ENCODE measurements at places on chromosomes 7 and 10.

DNA sequence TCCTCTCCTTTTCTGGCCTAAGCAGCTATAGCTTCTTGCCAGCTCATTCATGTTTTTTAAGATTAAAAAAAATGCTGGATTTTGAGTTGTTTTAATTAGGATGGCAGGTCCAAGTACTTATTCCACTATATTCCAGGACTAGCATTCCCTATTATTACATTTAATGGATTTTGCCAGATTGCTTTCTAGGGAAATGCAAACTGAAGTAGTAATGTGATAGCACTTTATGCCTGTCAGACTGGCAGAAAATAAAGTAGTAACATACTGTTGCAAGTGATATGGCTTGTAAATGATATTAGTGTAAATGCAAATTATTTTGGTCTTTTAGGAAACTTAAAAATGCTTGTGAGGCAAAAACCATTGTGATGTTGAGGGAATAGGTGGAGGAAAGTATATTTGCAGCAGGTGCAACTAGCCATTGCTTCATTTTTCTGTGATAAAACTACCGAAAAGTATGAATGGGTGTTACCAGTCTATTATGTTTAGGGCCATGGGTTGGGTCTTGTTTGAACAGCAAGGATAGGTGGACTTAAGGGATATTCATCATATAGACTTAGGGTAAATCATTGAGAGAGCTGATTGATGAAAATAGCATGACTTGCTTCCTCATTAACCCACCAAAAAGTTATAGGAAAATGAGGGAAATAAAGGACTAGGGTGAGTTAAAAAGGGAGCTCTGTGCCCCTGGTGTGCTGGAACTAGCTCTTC lies 19.9 kb downstream of the ZNRF2 start:
- no peak overlapping the region for H3K4me3 ChIP-seq
- H3K4me1 ChIP-seq, result peaks cover 38% of the 10 kb centered on the region
- H3K27me3 ChIP-seq, result no peaks in the 10 kb centered on the region
- H3K27ac ChIP-seq, result no peak overlapping the region

DNA sequence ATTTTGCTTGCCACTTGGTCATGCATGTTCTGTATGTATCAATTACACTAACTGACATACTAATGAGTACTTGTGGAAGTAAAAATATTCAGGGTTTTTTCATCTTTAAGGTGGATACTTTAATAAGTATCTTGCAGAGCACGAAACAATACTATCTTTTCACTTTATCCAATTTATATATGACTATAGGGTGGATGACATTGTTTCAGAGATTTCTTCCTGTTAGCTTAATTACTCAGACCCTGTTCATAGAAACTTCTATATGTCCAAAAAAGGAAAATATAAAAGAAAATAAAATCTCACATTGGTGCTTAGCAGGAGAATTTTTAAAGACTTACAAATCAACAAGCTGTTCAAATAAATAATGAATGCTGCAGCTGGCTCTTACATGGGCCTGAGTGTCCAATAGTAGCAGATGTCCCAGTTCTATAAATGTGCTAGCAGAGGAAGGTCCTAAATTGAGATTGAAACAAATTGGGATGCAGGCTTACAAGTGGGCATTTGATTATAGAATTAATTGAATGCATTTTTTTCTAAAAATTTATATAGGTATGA lies 91.5 kb upstream of the THSD7A start:
- H3K4me1 ChIP-seq, result no peaks in the 10 kb centered on the region
- H3K27me3 ChIP-seq, result no peaks in the 10 kb centered on the region
- DNase-seq, result no peak
- H3K36me3 ChIP-seq, result no peaks in the 10 kb centered on the region
- H3K4me3 ChIP-seq, result no peak overlapping the region
- H3K27ac ChIP-seq, result no peak overlapping the region

GRCh38 chr10:29174389-29174788 lies 114.5 kb upstream of the LYZL1 start:
- H3K4me3 ChIP-seq, result no peak overlapping the region
- no peaks in the 10 kb centered on the region for H3K4me1 ChIP-seq
- H3K27me3 ChIP-seq, result peaks cover 13% of the 10 kb centered on the region
- no peak overlapping the region for H3K27ac ChIP-seq

GRCh38 chr10:96046546-96046945 lies 3.2 kb downstream of the CCNJ start:
- no peak overlapping the region for H3K4me3 ChIP-seq
- H3K27ac ChIP-seq, result no peak overlapping the region
- DNase-seq, result no peak
- no peaks in the 10 kb centered on the region for H3K27me3 ChIP-seq

DNA sequence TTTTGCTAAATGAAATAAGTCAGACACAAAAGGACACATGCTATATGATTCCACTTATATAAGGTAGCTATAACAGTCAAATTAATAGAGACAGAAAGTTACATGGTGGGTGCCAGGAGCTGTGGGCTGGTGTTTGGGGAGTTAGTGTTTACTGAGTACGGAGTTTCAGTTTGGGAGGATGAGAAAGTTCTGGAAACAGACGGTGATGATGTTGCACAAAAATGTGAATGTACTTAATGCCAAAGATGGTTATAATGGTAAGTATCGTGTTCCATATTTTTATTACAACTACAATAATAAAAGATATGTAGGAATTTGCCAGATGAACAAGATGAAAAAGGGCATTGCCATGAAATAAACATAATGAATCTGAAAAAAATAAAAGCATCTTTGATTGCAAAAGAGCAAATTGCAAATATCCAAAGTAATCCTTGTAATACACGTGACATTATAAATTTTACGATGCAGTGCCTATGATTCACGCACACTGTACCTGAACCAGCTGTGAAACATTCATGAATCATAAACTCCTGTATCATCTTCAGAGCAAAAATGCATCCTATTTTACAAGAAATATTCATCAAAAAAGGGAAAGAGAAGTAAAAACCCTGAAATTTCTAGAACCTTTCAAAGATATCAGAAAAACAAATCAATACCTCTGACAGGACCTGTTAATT lies 676.7 kb downstream of the PCDH15 start:
- no peaks in the 10 kb centered on the region for H3K36me3 ChIP-seq
- no peak overlapping the region for H3K4me3 ChIP-seq
- no peaks in the 10 kb centered on the region for H3K4me1 ChIP-seq

GRCh38 chr10:132176623-132177500 lies 9.9 kb upstream of the DPYSL4 start:
- H3K27ac ChIP-seq, result no peak overlapping the region
- peaks cover 3% of the 10 kb centered on the region for H3K36me3 ChIP-seq
- DNase-seq, result no peak
- H3K27me3 ChIP-seq, result peaks cover 46% of the 10 kb centered on the region

- H3K4me3 ChIP-seq, result no peak overlapping the region
- H3K36me3 ChIP-seq, result no peaks in the 10 kb centered on the region
- H3K27me3 ChIP-seq, result peaks cover 40% of the 10 kb centered on the region
Measured at GRCh38 chr10:95454940-95455339, 106.2 kb downstream of the SORBS1 start.

- H3K27ac ChIP-seq, result peak overlapping the region; percentile 27
- H3K27me3 ChIP-seq, result no peaks in the 10 kb centered on the region
- H3K4me1 ChIP-seq, result peaks cover 20% of the 10 kb centered on the region
- no peak overlapping the region for H3K4me3 ChIP-seq
Measured at GRCh38 chr10:86974484-86974883, 6.2 kb downstream of the ADIRF start.

DNA sequence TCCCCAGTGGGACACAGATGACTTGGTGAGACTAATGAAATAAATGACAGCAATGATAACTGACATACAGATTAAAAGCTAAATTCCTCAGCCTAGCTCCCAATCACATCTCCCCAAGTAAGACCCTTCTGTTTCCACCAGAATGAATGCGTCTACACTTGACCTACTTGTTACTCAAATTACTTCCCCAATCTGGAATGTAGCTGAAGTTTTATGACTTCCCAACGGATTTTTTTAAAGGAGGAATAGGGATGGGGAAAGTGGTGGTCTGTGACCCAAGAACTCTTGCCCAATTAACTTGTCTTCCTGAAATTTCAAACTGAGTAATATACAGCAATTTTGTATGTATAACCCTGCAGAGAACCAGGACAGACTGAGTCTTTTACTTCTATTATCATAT lies 9.1 kb downstream of the H2AZ2 start:
- H3K36me3 ChIP-seq, result peaks cover 6% of the 10 kb centered on the region
- DNase-seq, result no peak
- H3K4me3 ChIP-seq, result no peak overlapping the region
- no peaks in the 10 kb centered on the region for H3K27me3 ChIP-seq
- H3K27ac ChIP-seq, result peak overlapping the region; percentile 75

- H3K27me3 ChIP-seq, result peaks cover 73% of the 10 kb centered on the region
- no peak overlapping the region for H3K27ac ChIP-seq
- no peak for DNase-seq
Measured at GRCh38 chr10:103280506-103280905, 3.6 kb downstream of the INA start.

- H3K4me1 ChIP-seq, result peaks cover 21% of the 10 kb centered on the region
- H3K27me3 ChIP-seq, result peaks cover 56% of the 10 kb centered on the region
- no peaks in the 10 kb centered on the region for H3K36me3 ChIP-seq
- H3K4me3 ChIP-seq, result peak overlapping the region; percentile 69
- H3K27ac ChIP-seq, result no peak overlapping the region
Measured at GRCh38 chr10:122460891-122461293, 461 bp upstream of the HTRA1 start.

DNA sequence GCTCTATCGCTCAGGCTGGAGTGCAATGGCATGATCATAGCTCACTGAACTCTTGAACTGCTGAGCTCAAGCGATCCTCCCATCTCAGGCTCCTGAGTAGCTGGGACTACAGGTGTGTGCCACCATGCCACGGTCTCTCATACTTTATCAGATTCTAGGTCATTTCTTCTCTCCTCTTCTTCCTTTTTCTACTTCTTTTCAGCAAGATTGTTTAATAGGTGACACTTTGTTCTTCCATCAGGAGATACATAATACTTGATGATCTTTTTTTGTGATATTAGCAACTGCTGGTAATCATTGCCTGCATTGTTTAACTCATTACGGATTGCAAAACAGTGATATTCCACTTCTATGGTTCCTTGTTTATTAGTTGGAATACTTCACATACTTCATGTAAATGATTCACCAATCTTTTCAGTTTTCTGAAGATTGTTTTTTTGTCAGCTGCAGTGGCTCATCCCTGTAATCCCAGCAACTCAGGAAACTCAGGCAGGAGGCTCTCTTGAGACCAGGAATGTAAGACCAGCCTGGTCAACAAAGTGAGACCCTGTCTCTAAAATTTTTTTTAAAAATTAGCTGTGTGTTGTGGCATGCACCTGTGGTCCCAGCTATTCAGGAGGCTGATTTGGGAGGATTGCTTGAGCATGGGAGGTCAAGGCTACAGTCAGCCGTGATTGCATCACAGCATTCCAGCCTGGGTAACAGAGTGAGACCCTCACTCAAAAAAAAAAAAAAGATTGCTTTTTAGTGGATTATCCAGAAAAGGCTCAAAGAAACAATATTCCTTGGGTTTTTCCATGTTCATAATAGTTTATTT lies 36.2 kb upstream of the CHST3 start:
- no peak for DNase-seq
- no peak overlapping the region for H3K4me3 ChIP-seq
- no peak overlapping the region for H3K27ac ChIP-seq
- peaks cover 3% of the 10 kb centered on the region for H3K4me1 ChIP-seq
- no peaks in the 10 kb centered on the region for H3K36me3 ChIP-seq
- H3K27me3 ChIP-seq, result peaks cover 7% of the 10 kb centered on the region

GRCh38 chr7:128458956-128459355 lies 3.3 kb downstream of the HILPDA start:
- peaks cover 23% of the 10 kb centered on the region for H3K4me1 ChIP-seq
- H3K36me3 ChIP-seq, result no peaks in the 10 kb centered on the region
- no peaks in the 10 kb centered on the region for H3K27me3 ChIP-seq
- no peak for DNase-seq
- H3K4me3 ChIP-seq, result no peak overlapping the region

DNA sequence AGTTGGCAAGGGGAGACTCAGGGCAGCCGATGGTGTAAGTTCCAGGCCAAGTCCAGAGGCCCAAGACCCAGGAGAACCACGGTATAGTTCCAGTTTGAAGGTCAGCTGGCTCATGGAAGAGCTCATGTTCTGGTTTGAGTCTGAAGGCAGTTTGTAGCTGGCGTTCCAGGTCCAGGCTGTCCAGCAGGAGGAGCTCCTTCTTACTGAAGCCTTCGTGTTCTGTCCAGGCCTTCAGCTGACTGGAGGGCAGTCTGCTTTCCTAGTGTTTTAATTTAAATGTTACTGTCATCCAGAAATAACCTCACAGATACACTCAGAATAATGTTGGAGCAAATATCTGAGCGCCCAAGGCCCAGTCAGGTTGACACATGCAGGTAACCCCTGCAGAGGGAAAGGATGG lies 4.2 kb downstream of the SUN1 start:
- DNase-seq, result no peak
- no peaks in the 10 kb centered on the region for H3K27me3 ChIP-seq
- peak overlapping the region; percentile 84 for H3K27ac ChIP-seq
- H3K4me3 ChIP-seq, result peak overlapping the region; percentile 36

DNA sequence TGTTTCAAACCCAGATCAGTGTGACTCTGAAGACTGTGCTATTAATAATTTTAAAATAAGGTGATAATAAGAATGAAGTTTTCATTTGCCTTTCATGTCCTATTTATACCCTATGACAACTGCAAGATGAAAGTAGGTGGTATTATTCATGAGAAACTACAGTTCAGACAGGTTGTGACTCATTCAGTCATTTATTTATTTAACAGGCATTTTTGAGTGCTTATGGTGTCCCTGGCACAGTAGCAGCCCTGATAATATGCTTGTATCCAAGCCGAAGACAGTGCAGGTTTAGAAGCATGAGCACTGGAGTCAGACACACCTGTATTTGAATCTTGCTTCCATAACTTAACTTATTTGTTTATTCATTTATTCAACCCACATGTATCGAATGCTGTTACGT lies 87.1 kb downstream of the FZD1 start:
- H3K27me3 ChIP-seq, result peaks cover 4% of the 10 kb centered on the region
- H3K4me3 ChIP-seq, result no peak overlapping the region
- H3K27ac ChIP-seq, result no peak overlapping the region
- H3K4me1 ChIP-seq, result no peaks in the 10 kb centered on the region
- DNase-seq, result no peak
- H3K36me3 ChIP-seq, result no peaks in the 10 kb centered on the region

GRCh38 chr7:133698127-133698526 lies 429.0 kb upstream of the LRGUK start:
- H3K36me3 ChIP-seq, result no peaks in the 10 kb centered on the region
- no peak overlapping the region for H3K27ac ChIP-seq

DNA sequence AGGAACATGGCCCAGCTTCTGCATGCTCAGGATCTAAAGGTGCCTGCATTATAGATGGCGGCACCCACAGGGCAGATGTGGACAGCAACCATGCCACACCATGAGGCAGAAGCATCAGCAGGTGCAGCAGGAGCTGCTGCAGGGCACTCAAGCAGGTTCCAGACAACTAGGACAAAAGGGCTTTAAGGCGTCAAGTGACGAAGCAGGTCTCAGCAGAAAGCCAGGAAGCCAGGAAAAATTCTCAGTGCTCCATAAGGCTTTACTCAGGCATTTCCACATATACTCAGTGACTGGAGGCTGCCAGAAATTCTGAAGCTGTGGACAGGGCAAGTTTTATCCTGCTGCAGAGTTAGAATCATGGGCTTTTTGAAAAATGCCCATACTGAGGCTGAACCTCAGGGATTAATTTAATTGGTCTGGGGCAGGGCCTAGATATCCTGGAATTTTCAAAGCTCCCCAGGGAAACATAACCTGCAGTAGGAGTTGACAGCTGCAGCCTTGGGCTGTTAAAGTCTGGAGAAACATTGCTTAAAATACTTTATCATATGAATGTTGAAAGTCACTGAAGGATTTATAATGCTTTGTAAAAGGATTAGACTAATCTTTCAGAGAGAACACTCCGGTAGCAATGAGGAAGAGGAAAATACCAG lies 68.1 kb upstream of the RNF148 start:
- no peak overlapping the region for H3K4me3 ChIP-seq
- no peak overlapping the region for H3K27ac ChIP-seq
- no peak for DNase-seq

- H3K4me1 ChIP-seq, result peaks cover 14% of the 10 kb centered on the region
- H3K4me3 ChIP-seq, result no peak overlapping the region
- peak overlapping the region; percentile 39 for H3K27ac ChIP-seq
- DNase-seq, result no peak
Measured at GRCh38 chr10:5800782-5801181, 12.5 kb downstream of the GDI2 start.

All from T-helper 17 cell (primary cell).